ENCODE measurements at places on chromosomes 7 and 10.

DNA sequence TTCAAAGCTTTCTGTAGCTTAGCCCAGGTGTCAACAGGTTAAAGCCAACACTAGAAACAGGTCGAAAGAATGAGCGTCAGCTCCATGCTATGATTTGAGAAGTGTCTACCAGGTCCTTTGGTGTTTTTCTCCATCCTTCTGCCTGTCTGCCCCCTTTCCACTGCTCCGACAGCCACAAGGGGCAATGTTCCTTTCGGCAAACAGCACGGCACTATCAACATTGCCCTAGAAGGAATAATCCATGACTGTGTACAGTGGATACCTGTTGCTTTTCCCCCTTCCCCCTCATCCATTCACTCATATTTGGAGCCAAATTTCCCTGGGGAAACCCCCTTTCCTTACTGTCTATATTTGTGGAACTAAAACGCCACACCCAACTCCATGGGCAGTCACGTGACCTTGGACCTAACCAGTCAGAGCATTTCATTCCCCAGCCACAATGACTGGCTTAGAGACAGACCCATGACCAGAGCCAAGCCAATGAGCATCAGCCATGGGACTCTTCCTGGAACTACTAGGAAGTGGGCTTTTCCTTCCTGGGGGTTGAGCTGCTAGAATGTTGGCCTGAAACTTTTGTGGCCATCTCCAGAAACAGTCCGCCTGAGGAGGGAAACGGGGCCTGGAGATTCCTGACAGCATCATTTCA lies 51.5 kb downstream of the AFAP1L2 start:
- DNase-seq = no peak

GRCh38 chr10:14904316-14904732 lies 25.7 kb downstream of the SUV39H2 start:
- peak; percentile 30 for DNase-seq

- no peak for DNase-seq
Measured at GRCh38 chr7:147261693-147262092, 1145.1 kb downstream of the CNTNAP2 start.

GRCh38 chr7:11648980-11649379 lies 183.0 kb downstream of the THSD7A start:
- peak; percentile 89 for DNase-seq

GRCh38 chr10:110067960-110068770 lies 60.4 kb downstream of the ADD3 start:
- no peak for DNase-seq

DNA sequence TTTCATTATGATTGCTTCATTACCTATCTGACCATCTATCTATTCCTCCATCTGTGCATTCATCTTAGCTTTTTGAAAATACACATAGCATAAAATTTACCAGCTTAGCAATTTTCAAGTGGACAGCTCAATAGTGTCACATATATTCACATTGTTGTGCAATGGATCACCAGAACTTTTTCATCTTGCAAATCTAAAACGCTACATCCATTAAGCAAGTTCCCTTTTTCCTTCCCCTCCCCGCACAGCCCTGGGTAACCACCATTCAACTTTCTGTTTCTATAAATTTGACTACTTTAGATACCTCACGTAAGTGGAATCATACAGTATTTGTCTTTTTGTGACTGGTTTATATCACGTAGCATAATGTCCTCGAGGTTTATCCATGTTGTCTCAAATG lies 78.0 kb upstream of the ADRB1 start:
- no peak for DNase-seq

DNA sequence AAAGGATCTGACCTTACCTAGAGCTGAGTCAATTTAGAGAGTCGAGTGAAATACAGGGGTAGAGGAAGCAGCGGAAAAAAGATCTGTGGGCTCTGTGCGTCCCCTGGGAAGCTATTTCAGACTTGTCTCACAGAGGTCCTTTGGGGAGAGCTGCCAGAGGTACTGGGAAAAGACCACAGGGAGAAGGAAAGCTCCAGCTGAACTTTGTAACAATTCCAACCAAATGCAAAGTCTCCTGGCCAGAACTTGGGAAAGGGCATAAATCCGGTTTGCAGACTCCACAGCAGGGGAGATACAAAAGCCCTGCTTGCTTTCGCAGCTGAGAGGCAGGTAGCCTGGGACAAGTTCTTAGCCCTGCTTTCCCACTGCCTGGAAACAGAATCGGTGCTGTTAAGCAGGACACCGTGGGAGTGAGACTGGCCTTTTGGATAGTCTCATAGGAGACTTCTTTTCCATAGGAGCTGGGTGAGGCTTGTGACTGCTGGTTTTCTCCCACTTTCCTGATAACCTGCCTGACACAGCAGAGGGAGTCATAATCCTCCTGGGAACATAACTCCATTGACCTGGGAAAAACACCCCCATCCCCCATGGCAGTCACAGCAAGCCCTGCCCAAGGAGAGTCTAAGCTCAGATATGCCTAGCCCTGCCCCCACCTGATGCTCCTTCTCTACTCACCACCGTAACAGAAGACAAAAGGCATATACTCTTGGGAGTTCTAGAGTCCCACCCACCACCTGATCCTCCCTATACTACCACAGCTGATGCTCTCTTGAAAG lies 926.2 kb downstream of the KCNMA1 start:
- no peak for DNase-seq

DNA sequence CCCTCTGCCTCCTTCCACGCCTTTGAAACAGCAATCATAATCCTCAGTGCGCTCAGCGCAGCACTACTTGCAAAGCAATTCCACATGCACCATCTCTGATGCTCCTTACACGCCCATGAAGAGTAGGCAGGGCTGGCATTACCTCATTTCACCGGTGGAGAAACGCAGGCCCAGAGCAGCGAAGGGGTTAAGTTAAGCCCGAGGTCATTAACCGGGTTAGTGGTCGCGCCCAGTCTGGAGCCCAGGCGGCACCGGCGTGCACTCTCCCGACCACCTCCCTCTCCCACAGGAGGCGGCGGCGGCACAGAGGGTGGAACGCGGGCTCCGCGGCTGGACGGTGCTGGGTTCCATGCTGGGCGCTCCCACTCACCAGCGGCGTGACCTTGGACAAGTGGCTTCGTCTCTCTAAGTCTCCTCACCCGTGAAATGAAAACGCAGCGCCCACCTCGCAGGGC lies 515 bp downstream of the FASTK start:
- DNase-seq = peak; percentile 67

DNA sequence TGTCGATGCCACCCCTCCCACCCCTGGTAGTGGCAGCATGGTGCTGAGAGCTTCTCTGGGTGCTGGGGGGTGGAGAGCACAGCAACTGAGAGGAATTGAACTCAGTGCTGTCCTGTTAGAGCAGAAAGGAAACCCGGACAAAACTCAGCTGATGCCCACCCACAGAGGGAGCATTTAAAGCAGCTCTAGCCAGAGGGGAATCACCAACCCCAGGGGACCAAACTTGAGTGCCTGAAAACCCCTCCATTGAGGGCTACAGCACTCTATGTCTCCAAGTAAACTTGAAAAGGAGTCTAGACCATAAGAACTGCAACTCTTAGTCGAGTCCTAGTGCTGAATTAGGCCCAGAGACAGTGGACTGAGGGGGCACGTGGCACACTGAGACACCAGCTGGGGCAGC lies 16.8 kb upstream of the FOXI2 start:
- DNase-seq = no peak

DNA sequence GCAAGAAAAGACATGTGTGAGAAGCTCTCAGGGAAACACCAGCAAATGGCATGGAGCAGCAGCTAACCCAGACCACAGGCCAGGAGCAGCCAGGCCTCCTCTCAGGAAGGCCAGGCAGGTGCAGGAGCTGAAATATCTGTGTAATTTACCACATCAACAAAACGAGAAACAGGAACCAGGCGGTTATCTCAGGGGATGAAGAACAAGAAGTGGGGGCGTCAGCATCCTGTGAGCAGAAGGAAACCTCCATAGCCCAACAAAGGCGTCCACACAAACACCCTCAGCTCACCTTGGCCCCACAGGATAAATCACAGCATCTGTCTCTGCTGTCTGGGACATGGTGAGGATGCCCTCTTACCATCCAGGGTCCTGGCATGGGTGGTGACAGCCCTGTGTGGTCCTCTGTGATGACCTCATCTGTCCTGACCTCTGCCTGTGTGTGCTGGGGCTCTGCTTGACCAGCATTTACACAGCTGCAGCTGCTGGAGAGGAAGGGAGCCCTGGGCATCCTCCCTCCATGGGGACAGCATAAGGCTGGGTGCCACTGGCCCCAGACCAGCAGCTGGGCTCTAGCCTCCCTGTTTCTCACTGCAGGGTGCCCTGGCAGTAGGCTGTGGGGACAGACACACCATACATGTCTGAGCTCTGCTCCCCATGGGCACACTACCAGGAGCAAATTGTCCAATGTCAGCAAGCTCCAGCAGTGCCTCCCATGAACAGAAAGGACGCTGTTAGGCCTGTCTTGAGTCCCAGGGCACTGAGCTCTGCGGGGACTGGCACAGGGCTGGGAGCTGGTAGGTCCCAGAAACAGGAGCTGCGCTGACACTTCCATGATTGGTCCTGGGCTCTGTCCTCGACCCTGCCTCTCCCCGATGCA lies 34.6 kb downstream of the ANXA8 start:
- no peak for DNase-seq
